ENCODE measurements at places on chromosomes 11 and 22. TPM values are rescaled to one million over a fixed set of nuclear protein-coding genes. Genes with fewer than 3 reads are reported as not detected.

Gene FAM227A
- 0.74 TPM for total RNA-seq

Gene SLC17A6
- not detected for total RNA-seq

Gene RNF26
- total RNA-seq = 7.1 TPM

Gene MAP6
- 3.4 TPM for total RNA-seq

DNA sequence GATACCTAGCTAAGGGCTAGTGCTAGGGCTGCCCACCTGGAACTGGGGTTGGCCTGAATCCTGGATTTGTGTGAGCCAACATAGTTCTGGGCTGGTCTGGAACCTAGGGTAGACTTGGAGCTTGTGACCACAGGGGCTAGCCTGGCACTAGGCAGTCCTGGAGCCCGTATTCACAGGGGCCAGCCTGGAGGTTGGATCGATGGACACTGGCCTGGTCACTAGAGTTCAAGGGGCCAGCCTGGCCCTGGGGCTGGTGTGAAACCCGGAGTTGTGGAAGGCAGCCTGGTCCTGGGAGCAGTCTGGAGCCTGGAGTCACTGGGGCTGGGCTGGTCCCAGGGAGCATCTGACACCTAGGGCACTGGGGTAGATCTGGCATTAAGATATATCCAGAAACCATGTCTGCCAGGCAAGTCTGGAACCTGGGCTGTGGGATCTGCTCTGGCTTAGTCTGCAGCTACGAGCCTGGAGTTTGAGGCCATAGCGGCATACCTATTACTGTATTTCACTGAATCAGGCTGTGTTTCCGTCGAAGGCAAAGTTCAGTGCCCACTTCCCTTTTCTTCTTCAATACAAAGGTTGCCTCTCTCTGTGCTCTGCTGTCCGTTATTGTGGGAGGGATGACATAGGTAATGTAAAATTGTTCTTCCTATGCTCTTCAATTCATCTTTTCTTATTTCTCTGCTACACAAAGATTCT lies 9.1 kb upstream of the GLYATL1B start:
- no peak for DNase-seq

DNA sequence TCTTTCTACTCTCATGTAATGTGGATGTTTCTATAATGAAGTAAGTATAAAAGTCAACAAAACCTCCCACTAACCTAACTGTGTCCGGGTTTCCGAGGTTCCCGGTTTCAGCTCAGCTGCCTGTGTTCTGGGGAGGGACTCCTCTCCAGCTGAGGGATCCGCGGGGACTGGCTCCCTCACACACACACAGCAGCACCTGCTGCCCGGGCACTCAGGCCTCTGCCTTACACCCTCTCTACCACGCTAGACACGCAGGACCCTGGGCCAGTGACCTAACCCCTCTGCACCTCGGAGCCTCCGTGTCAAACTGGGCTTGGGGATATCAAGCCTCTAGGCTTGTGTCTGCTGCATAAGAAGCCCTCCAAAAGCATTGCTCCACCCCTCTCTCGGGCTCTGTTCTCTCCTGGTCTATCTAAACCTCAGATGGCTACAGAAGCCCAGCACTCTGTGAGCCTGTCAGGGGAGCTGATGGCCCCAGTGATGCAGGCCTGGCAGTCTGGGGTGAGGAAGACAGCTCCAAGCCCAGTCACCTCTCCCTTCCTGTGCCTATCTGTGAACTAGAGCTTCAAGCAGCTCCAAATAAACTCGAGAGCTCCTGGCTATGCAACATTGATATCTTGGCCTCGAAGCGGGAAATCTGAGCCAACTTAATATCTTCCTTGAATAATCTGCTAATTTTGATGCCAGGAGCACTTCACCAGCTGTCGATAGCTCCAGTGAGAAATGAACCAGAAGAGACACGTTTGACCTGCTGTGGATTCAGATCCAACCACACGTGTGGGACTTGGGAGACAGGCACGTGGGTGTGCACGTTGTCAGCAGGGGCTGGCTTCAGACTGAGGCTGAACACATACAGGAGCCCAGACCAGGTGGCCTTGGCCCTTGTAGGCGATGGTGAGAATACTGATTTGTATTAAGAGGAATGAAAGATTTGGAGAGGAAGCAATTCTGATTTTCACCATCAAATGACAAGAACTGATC lies 232.7 kb upstream of the B3GAT1 start:
- DNase-seq = no peak

Data from fibroblast of the aortic adventitia (primary cell).